Sciatic nerve (tissue), 2 donors: ENCODE measurements at places on chromosomes 7 and 10. TPM values are rescaled to one million over a fixed set of nuclear protein-coding genes. Genes with fewer than 3 reads are reported as not detected.

The UCMA gene
- not detected for total RNA-seq

The DNTT gene
- not detected for total RNA-seq

The MSS51 gene
- total RNA-seq = 5.2 TPM

The C1QL3 gene
- total RNA-seq = not detected

The CPN1 gene
- not detected for total RNA-seq

The CALCR gene
- total RNA-seq = 0.62 TPM

The NPC1L1 gene
- total RNA-seq = 0.45 TPM

The SEC23IP gene
- 45.6 TPM for total RNA-seq

The EN2 gene
- total RNA-seq = not detected

The ACTA2 gene
- total RNA-seq = 573 TPM

The HEPACAM2 gene
- 0.49 TPM for total RNA-seq

DNA sequence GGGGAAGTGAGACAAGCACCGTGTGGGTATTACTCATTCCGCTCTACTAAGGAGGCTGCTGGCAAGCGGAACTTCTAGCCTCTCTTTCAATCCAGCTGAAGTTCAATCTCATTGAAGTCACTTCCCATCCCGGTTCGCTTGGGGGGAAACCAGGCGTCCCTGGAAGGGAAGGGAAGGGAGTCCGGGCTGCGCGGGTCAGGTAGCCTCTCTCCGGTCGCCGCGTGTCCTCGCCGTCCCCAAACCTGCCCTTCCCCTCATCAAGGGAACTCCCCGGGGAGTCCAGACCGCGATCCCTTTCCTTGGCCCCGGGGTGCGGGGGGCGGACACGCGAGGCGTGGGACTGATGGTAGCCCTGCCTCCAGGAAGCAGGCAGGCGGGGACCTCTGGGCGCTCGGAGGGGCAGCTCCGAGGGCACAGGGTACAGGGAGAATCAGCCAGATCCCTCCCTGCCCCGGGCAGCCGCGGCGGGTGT, 598 bp upstream of the ZEB1 start:
- peak; percentile 80 for DNase-seq

DNA sequence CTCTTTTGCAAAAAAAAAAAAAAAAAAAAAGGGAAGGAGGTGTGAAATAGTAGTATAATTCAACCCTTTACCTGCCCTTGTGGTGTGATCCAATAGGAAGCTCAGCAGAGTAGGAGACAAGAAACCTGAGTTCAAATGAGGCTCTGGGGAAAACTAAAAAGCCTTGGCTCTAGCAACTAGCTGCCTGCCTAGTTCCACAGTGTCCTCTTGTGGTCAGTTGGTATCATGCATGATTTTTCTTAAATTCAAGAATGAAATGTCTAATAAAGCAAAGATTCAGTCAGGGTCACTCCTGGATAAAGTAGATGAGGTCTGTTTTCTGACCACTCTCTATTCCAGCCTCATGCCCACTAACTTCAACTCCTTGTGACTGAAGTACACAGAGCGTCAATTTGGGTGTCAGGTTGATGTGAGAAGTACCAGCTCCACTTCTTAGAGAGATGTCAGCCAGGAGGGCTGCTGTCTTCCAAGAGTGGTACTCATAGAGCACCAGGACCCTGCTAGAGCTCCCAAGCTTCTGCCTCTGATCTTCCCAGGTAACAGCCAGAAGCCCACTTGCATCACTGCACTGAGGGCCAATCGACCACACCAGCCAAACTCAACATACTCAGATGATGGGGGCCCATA, 10.5 kb downstream of the LSM5 start:
- no peak for DNase-seq

GRCh38 chr7:107857541-107857912, 33.5 kb upstream of the DLD start:
- no peak for DNase-seq

- DNase-seq = no peak
Measured at GRCh38 chr10:101270763-101271162, 41.5 kb upstream of the LBX1 start.

GRCh38 chr7:132656846-132657776, 80.8 kb upstream of the PLXNA4 start:
- no peak for DNase-seq

DNA sequence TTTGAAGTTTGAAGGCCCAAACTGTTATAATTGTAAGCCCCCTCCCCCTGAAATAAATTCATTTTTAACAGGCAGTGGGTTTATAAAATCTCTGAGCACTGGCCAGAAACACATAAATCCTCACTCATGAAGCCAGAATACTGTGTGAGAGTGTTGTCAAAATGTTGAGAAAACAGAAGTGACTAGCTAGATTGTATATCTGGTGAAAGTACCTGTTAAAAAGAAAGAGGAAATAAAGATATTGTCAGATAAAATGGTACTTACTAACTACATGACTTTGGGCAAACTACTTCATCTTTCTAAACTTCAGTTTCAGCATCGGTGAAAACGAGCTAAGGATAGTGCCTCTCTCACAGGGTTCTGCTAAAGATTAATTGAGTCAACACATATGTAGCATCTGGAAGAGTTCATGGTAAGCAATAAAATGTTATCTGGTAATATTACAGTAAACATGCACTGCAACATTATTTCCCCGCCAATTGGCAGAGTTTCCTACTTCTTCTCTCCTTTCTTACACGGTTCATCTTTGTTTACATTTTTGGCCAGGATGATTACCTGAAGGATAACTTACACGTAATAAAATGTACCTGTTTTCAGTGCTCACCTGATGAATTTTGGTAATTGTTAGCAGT, 202.5 kb upstream of the CHRM2 start:
- DNase-seq = no peak

GRCh38 chr7:139153832-139154231, 44.3 kb upstream of the ZC3HAV1 start:
- no peak for DNase-seq

GRCh38 chr7:151009327-151010036, 14.8 kb downstream of the ATG9B start:
- DNase-seq = no peak

GRCh38 chr7:128703609-128704241, 31.6 kb downstream of the GARIN1A start:
- DNase-seq = no peak

GRCh38 chr7:158016180-158017097, 571.2 kb downstream of the PTPRN2 start:
- DNase-seq = peak; percentile 45

- DNase-seq = no peak
Measured at GRCh38 chr10:43640603-43641002, 8.1 kb downstream of the ZNF32 start.

DNA sequence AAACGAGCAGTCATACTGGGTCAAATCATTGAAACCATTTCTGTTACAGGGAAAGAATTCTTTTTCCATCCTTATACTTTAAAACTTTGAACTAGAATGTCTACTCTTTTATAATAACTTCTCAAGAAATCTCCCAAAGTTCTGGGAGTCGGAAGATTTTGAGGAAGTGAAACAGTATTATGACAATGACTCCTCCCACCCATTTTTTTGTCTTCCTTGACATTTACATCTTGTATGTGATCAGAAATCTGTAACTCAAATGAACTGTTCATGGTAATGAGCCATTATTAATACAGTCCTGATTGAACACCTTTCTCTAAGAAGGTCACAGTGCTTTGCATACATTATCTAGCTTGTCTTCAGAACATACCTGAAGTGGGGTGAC, 227.4 kb downstream of the CELF2 start:
- DNase-seq = no peak

- no peak for DNase-seq
Measured at GRCh38 chr10:89548673-89549072, 13.3 kb upstream of the SLC16A12 start.

DNA sequence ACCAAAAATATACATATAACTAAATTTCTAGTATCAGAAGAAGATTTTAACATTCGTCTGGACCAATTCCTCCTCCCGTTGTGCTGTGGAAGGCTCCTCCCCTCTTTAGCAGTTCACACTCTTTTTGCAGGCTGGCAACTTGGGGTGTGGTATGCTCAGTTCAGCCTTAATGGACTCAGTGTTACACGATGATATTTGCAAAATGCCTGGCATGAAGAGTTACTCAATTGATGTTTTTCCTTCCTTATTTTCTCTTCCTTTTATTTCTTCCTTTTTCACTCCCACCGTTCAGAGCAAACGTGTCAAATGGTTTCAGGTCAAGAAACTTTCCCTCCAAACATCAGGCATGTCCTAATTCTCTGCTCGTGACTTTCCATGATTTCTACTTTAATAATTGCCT, 248.3 kb downstream of the PHF14 start:
- no peak for DNase-seq

- DNase-seq = no peak
Measured at GRCh38 chr7:12475362-12476063, 71.8 kb upstream of the VWDE start.

- no peak for DNase-seq
Measured at GRCh38 chr7:154795437-154795836, 207.5 kb downstream of the PAXIP1 start.

DNA sequence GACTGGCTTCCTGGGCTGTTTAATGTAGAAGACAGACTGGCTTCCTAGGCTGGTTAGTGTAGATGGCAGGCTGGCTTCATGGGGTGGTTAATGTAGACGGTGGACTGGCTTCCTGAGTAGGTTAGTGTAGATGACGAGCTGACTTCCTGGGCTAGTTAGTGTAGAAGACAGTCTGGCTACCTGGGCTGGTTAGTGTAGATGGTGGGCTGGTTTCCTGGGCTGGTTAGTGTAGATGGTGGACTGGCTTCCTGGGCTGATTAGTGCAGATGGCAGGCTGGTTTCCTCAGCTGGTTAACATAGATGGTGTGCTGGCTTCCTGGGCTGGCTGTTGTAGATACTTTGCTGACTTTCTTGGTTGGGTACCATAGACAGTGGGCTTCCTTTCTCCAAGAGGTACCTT, 122.9 kb upstream of the PPP2R2D start:
- DNase-seq = peak; percentile 12

DNA sequence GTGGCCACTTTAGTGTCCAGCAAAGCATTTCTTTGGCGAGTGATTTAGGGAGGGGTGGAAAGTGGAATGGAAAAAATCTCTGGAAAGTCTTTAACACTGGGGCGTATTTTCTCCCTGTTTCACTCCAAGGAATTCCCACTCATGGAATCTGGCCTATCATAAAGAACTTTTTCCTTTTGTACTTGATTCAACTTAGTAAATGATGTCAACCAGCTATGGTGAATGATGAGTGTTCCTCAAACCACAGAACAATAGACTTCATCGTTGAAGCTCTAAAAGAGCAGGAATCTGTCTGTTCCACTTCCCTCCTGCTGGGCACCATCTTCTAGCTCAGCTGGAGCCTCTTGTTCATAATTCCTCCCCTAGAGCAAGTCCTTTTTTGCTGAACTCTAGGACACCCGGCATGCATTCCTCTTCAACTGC, 66.5 kb downstream of the EPDR1 start:
- DNase-seq = no peak

GRCh38 chr7:120933475-120933874, 17.1 kb upstream of the ING3 start:
- DNase-seq = no peak

DNA sequence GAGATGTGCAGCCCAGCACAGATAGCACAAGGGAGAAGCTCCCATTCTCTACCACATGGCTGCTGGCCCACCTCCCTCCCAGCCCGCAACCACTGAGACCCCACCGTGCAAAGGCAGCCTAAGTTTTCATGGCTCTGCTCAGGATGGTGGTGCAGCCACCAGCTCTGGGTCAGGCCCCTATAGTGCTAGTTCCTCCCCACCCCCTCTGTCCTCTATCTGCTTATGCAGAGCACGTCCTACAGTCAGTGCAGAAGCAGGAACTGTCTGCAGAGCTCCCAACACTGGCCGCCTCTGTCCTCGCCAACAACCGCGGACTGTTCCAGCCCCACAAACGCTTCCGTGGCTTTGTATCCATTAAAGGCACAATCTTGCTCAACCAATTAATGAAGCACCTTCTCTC, 278.9 kb downstream of the GRID1 start:
- no peak for DNase-seq

GRCh38 chr7:7830122-7830878, 111.9 kb upstream of the RPA3 start:
- DNase-seq = no peak

DNA sequence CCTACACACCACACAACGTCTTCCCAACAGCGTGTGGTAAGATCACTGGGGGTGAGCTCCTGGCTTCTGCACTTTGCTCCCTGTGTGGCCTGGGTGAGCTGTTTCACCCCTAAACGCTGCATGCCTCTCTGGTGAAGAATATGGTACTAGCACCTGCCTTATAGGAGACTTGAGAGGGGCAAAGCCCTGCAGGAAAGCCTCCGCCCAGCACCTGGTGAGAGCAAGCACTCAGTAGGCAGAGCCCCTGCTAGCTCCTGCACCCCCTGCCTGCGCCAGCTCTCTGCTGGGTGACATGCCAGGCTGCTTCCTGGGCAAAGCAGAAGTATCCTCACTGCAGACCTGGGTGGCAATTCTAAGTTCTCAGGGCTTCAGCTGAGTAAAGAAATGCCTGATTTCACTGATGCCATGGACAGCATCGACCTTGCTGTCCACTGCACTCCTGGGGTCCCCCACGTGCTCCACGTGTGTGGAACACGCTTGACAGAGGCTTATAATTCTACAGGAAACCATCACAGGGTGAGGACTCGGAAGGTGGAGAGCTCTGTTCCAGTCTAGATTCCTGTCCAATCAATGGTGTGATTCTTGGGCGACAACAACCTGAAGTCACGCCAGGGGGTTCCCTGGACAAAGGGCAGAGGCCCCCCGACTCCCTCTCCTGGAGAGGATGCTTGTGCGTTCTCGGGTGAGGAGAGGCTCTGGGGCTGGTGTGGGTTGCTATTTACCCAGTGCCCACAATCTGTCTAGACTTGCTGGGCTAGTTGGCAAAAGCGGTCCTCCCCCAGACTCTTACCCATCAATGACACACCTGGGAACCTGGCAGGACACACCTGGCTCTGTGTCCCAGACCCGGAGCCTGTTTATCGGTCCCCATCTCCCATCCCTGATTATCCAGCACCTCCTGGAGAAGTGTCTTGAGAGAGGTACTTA, 5.0 kb upstream of the CALML5 start:
- peak; percentile 42 for DNase-seq

- no peak for DNase-seq
Measured at GRCh38 chr10:95588025-95588424, 26.9 kb upstream of the SORBS1 start.
